ENCODE measurements at places on chromosomes 5 and 9.

DNA sequence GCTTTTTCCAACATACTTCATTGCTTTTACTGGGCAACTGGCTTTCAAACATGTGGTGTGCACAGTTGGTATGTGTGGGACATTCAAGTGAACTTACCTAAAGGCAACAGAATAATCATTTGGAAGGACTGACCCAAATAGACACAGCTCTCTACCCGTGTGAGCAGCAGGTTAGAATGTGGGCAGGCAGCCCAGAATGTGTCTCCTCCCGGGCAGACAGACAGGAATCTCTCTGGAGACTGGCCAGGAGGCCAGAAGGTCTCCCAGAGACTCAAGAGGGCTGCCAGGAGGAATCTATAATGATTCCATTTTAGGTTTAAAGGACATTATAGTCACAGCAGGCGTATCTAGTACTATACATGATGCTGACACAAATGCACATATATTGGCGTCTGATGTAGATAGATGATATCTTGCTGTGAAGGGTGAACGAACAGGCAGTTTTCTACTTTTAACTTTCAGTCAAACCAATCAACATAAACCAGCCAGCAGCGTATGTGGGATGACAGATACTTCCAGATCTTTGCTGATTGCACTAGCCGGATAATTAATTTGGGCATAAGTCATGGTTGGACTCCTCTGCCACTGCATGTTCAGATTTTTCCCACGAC is 297.4 kb upstream of the ZNF608 start:
- no peak for DNase-seq

GRCh38 chr5:9455826-9456434 is 89.9 kb downstream of the SEMA5A start:
- no peak for DNase-seq

DNA sequence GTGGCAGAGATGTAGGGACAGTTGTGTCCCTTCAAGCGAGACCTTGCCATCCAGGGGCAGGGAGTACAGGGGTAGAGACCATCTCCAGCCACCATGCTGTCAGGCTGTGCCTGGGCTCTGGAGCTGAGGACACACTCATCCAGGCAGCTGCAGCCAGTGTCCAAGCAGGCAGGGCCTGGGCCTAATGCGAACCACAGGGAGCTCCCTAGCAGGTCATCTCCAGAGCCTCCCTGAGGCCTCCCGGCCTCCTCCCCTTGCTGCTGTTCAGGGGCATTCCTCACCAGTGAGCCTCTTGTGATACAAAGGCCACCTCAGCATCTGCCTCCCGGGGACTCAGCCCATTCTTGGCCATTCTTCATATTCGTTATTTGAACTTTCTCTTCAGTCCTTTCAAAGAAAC is 35.0 kb downstream of the TPPP start:
- no peak for DNase-seq

GRCh38 chr5:68264024-68264956 is 48.7 kb downstream of the PIK3R1 start:
- no peak for DNase-seq

DNA sequence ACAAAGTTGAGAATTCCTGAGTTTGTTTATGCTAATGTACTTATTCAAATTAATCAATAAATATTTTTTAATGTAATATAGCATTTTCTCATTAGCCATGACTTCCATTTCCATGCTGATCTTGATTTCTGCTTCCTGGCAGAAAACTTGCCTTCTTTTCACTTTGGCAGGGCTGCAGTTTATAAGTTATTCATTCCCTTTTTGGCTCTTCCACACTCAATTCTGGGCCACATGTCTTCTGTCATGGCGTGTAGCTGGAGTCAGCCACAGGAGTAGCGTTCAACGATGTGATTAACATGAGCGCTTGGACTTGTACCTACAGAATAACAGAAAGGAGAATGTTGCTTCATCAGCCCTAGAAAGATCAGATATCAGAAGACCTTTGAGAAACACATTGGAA is 172.9 kb downstream of the CFAP90 start:
- DNase-seq = no peak

DNA sequence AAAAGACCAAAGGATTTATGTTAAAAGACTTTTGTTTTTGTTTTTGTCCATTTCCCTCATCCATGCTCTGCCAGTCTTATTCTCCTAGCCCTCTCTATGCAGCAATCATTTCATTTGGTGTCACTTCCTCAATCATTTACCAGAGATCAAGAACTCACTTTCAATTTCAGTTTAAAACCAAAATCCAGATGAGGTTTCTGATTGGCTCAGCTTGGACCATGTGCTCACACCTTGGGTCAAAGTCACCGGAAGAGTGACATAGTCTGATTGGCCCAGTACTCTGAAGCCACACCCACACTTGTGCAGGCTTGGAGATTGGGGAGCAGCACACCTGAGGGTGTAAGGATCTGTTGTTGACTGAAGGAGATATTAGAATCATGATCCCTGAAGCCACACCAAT is 79.6 kb downstream of the TLR4 start:
- no peak for DNase-seq

- DNase-seq = no peak
These were observed 8.3 kb downstream of the DIMT1 start for GRCh38 chr5:62395210-62395950.

DNA sequence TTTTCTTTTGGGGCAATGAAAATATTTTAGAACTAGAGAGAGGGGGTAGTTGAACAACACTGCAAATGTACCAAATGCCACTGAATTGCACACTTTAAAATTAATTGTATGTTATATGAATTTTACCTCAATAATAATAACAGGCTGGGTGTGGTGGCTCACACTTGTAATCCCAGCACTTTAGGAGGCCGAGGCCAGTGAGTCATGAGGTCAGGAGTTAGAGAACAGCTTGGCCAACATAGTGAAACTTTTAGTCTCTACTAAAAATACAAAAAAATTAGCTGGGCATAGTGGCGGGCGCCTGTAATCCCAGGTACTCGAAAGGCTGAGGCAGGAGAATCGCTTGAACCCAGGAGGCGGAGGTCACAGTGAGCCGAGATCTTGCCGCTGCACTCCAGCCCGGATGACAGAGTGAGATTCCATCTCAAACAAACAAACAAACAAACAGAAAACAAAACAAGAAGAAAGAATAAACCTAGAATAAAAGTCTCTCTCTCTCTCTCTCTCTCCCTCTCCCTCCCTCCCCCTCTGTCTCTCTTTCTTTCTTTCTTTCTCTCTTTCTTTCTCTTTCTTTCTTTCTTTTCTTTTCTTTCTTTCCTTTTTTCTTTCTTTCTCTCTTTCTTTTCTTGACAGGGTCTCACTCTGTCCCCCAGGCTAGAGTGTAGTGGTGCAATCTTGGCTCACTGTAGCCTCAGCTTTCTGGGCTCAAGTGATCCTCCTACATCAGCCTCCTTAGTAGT is 91.1 kb downstream of the BASP1 start:
- DNase-seq = no peak

DNA sequence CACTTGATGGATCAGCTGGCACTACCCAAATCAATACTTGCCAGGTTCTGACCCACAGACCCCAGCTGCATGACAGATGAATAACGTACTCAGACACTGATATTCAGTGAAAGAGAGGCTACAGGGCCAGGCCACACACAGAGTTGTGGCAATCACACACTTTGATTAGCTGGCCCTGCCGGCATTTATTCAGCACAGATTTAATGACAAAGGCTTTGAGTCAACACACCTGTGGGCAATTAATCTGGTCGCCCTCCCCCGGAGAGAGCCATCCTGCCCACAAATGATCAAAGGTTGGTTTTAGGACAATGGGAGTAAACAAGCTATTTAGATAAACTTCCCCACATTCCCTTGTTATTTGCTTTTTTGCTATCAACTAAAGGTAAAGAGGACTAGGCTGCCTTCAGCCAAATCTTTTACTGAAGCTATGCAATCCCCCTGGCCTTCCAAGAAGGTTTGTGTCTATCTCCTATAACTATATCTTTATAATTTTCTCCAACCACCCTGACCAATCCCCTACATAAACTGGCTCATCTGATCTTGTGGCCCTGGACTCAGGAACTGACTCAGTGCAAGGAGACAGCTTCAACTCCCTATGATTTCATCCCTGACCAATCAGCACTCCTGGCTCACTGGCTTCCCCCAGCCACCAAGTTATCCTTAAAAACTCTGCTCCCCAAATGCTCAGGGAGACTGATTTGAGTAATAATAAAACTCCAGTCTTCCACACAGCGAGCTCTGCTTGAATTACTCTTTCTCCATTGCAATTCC is 12.7 kb upstream of the TRIM32 start:
- DNase-seq = no peak

DNA sequence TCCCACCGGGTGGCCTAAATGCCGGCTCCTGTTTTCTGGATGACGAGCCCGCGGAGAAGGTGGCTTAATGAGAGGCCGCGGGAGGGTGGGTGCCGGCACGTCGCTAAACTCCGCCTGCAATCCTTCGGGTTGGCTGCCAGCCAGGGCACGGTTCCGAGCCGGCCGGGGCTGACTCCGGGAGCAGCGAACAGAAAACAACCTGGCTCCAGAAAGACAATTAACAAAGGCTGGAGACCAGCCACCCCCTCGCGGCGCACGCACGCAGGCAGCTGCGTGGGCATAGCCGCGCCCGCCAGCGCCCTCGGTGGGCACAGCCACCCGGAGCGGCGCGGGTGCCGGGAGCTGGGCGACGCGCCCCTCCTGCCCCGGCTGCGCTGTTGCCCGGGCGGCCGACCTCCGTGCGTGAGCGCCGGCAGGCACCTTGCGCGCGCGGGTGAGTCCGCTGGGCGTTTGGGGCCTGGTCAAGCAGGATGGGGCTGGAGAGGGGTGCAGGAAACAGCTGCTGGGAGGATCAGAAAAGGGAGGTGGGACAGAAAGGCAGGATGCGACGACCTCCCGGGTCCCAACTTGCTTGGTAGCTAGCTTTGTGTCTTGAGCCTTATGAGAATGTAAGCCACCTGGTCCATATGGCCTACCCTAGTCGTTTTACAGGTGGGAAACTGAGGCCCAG is at the start of gene ARHGEF37:
TSS of gene ARHGEF37 (plus strand) at position 307 of the 670 bp plus-strand sequence. CDS start 16,272 bp downstream, outside the sequence.
- no peak for DNase-seq

DNA sequence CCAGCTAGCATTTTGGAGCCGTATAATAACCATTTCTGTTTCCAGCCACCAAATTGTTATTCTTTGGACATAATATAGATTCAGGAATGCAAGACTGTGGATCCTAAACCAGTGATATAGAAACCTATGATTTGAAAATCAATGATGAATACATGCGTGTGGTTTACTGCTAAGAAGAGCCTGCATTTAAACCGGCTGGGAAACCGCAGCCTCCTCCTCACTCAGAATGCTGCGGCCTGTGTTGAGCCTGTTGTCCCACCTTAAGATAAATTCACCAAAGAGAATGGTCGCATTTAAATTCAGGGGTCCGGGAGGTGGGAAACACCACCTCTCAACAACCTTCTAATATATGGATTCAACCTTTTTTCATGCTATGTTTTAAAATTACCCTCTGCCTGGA is 148.0 kb downstream of the MEF2C start:
- DNase-seq = no peak

DNA sequence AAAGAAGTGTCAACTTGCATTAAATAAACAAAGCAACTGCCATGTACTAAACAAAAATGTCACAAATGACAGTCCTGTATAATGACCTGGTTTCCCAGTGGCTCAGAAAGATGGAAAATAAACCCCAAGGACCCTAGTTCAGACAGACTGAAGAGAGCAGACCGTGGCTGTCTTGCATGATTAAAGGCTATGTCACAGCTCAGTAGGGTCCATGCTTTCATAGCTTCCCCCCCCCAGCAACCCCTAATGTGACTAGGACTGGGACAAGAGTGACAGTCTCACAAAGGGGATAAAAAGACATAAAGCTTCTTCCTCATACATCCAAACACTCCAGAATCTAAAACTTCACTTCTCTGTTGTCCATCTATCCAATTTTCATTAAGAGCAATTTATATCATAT is 113.6 kb downstream of the NR6A1 start:
- DNase-seq = no peak

- no peak for DNase-seq
These were observed 106.2 kb downstream of the LHFPL2 start for GRCh38 chr5:78542321-78542840.

GRCh38 chr9:85302938-85303756 is 438.6 kb downstream of the AGTPBP1 start:
- no peak for DNase-seq

- DNase-seq = no peak
These were observed 42.6 kb downstream of the MLLT3 start for GRCh38 chr9:20579524-20580314.

GRCh38 chr9:35108461-35108860 is 5.5 kb upstream of the STOML2 start:
- no peak for DNase-seq

GRCh38 chr5:156759156-156759555 is 90.9 kb upstream of the PPP1R2B start:
- DNase-seq = no peak

DNA sequence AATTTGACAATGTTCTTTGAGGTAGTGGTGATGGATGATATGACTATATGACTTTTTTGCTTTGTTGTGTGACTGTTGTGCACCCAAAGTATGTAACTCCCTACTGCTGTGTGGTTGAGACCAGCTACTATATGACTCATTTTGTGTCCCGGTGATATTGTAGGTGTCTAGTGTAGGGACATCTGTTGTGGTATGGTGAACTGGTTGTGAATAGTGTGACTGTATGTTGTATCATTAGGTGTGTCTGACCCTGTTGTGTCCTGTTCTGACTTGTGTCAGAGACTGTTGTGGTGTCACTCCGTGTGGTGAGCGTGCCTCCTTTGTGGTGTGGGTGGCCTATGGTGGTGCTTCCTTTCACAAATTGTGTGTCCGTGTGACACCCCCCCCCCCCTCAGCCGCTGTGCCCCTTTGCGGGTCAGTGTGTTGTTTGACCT is 11.2 kb upstream of the CXXC5 start:
- DNase-seq = no peak

DNA sequence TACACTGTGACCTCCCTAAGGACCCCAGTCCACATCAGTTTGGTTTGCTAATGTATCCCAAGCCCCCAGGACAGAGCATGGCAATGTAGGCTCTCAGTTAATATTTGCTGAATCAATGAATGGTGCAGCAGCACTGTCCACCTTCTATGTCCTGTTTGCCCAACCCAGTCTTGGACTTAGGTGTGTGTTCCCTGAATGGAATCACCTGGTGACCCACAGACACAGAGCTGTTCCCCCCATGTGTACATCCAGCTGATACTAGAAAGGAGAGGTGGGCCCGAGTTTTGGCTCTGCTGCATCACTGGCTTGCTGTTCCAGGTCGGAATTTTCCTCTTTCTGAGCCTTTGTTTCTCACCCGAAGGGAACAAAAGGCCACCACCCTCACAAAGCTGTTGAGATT is 180.2 kb downstream of the AOPEP start:
- no peak for DNase-seq

- no peak for DNase-seq
These were observed 559.1 kb downstream of the CSNK1G3 start for GRCh38 chr5:124071039-124071438.

DNA sequence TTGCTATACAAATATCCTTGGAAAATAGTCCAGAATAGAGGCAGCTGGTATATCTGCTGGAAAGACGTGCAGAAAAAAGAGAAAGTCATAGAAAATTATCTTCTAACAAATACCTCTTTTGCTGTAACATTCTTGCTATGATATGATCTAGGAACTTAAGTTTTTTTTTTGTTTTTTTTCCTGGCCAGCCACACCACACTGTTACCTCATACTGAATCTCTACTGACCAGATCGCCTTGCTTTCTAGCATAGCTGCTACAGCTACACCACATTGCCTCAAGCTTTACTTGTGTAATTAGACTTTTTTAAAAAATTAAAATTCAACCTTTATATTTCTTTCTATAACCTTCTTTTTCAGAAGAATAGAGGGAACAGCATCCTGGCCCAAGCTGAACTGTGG is 142.2 kb upstream of the PRLR start:
- DNase-seq = no peak

GRCh38 chr5:149028984-149029383 is 33.9 kb downstream of the SH3TC2 start:
- no peak for DNase-seq

Measured in AG09309 (cell line).